ENCODE measurements at places on chromosomes 12 and 14.

DNA sequence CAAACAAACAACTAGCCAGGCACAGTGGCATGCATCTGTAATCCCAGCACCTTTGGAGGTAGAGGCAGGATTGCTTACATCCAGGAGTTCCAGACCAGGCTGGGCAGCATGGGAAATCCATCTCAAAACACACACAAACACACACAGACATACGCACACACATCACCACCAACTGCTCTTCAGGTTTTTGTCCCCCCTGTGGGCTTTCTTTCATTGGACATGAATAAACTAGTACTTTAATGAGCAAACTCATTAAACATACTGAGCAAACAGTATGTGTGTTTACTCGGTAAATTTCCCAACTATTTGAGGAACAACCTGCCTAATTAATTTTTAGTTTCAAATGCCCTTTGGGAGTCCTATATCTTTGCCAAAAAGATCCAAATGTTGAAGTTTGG, 10.1 kb upstream of the RASSF3 start:
- DNase-seq = no peak

- DNase-seq = no peak
Measured at GRCh38 chr14:88753873-88754272, 38.9 kb downstream of the EML5 start.

- no peak for DNase-seq
Measured at GRCh38 chr12:98372340-98373024, 142.9 kb upstream of the TMPO start.

- no peak for DNase-seq
Measured at GRCh38 chr12:90991952-90992465, 12.8 kb downstream of the EPYC start.

GRCh38 chr12:26783131-26783526, 49.9 kb downstream of the ITPR2 start:
- no peak for DNase-seq
